GM03348 (cell line): ENCODE measurements at places on chromosomes 1 and 21.

- no peak for DNase-seq
Measured at GRCh38 chr1:46526691-46527291, 24.7 kb downstream of the KNCN start.

DNA sequence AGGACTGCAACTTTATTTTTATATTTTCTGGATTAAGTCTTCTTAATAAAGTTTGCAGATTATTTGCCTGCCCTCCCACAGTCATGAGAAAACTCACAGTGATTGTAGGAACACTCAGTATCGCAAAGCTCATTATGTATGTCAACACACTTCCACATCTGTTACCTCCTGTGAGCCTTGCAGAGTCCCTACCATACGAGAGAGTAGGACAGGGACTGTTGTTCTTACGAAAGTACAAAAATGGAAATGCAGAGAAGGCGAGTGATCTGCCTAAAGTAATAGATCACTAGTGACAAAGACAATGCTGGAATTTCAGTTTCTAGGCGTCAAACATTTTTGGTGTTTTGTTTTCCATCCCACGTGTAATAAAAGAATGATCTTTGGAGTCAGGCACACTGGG is 131.7 kb downstream of the SYT2 start:
- DNase-seq, result no peak

GRCh38 chr1:87176514-87176913 is 152.2 kb upstream of the LMO4 start:
- DNase-seq, result no peak

- no peak for DNase-seq
Measured at GRCh38 chr1:1191734-1192133, 14.7 kb downstream of the TNFRSF18 start.

GRCh38 chr1:155304558-155305063 is 3.4 kb upstream of the PKLR start:
- no peak for DNase-seq

DNA sequence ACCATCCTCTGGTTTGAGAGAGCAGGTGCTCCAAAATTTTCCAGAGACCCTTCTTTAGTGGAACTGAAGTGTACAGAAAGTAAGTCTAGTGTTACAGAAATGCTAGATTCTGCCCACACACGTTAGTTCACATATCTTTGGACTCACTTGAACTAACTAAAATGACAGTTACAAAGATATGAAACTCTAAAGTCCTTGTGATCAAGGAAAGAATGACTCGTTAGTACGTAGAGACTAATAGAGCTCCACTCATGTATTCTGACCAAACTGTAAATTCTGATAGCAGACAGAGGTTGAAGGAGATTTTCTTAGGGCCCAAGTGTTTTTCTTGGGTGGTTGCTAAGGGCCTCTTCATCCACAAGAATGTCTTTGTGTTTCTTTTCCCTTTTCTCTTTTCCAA is 491.5 kb upstream of the B3GALT2 start:
- DNase-seq, result no peak

- DNase-seq, result no peak
Measured at GRCh38 chr1:160414881-160415280, 14.5 kb downstream of the VANGL2 start.

DNA sequence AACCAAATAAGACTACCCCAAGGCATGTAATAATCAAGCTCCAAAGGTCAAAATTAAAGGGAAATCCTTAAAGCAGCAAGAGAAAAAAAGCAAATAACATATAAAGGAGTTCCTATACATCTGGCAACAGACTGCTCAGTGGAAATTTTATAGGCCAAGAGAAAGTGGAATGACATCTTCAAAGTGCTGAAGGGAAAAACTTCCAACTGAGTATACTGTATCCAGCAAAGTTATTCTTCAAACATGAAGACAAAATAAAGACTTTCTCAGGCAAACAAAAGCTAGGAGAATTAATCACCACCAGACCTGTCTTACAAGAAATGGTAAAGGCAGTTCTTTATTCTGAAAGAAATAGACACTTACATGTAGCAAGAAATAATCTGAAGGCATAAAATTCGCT is 45.0 kb upstream of the SLC44A5 start:
- DNase-seq, result no peak

DNA sequence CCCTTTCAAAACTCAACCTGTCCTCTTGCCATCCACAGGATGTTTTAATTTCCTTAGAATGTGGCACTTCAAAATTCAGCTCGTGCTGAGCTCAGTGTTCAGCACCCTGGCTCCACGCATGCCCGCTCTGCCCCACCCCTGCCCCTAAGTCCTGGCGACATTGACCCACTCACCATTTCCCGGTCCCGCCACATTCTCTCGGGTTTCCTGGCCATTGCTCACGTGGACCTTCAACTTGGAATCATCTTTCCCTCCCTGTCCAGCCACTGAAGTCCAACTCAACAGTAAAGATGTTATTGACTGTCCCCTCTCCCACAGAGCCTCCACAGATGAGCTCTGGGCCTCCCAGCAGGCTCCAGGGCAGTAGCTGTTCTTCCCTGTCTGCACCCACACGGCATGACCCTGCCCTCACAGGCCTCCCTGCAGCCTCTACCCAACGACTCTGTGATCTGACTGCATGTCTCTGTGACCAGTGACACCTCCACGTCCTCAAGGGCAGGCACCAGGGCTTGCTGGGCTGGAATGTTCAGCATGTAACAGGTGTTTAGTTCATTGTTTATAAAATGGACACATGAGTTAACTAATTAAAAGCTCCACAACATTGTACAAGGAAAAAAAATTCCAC is 53.8 kb downstream of the ITPKB start:
- no peak for DNase-seq

DNA sequence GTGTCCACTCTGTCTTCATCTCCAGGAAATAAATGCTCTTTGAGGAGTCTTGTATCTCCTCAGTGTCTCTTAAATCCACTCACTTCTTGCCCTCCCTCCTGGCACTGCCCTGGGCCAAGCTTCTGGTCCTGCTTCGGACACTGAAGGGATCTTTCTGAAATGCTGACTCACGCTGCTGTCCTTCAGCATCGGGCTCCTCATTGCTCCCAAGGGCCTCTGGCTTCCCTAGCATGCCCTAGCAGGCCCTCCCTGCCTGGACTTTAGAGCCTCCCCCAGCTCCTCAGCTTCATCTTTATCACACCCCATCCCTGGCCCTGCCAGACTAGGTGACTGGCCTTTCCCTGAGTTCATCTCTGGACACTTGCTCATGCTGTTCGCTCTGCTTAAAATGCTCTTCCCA is 96.6 kb downstream of the FOXD2 start:
- peak; percentile 44 for DNase-seq

DNA sequence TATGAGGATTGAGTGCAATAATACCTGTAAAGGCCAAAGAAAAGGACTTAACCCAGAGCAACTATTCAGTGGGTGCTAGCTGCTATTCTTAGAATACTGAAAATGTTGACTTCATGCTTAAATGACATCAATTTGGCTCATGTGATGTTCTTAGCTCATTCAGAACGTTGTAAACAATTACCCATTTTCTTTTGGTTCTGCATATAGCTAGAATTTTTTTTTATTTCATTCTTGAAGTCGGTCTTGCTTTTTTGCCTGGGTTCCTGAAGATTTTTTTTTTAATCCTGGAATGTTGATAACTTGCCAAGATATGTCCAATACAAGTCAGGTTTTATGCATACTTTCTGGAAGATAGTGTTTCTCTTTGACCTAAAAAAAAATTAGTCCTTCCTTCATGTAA is 772.0 kb downstream of the LTN1 start:
- no peak for DNase-seq

GRCh38 chr1:233361876-233362275 is 34.4 kb downstream of the MAP3K21 start:
- DNase-seq, result peak; percentile 16

DNA sequence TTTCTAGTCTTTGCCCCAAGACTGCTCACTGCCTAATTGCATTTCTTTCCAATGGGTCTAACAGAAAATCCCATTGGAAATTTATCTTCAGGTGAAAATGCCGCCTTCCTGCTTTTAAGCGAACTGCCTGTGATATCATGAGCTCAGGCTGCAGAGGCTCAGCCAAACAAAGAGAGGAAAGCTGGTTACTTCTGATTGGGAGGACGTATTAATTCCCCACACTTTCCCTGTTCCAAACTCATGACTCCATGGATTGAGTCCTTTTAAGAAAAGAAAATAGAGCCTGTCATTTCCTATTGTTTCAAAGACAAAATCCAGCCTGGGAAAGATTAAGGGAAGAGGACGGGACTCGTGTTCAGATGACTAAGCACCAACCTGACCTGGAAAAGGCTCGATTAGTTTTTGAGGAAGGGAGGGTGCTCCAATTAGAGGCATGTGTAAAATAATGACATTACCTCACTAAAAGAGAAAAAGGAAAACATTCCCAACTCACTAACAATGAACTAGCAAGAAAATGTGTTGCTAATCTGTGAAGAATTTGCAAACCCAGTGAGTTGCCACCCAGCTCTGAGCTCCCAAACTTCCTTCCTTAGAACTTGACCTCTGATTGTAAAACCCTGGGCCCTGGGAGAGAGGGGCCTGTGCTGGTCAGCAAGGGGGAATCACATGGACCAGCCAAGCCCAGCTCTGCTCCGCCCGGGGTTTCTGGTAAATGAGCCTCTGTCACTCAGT is 61.2 kb downstream of the TCP10L start:
- peak; percentile 63 for DNase-seq

DNA sequence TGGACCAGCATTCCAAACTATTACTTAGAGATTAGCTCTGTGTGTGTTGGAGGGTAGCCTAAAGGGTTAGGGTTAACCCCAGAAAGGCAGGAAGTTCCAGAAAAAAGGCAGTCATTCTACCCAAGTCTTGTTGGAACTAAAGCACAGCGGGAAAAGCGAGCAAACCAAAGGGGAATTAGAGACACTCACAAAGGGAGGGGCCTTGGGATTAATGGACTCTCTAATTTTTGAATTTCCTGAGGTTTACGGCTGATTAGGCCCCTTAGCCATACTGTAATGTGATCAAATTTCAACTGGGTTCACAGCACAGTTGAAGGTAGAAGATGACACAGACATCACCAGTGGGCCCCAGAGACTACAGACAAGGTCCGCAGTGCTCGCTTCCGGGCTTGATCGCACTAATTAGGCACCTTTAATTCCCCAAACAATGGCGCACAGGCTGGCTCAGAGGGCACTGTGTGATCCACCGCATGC is 28.3 kb downstream of the CAPZB start:
- DNase-seq, result no peak

DNA sequence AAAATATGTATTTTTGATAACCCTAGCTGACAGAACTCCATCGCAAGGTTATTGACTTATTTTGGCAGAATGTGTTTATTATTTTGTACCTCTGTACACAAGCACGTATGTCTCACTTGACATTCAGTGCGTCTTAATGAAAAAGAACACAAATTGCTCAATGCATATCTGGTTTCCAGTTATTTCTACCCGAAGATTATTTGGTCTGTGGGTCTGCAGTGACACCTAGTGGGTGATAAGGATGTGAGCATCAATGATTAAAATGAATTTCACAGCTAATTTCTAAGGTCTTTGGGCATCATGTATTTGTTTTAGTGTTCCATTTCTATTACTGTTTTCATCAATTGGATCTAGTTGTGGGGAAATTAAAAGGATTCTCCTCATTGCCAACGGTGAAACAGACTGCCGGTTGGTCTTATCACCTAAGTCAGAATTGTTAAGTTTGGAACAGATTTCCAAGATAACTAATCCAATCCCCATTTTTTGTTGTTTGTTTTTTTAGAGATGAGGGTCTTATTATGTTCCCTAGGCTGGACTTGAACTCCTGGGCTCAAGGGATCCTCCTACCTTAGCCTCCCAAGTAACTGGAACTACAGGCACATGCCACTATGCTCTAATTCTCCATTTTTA is 13.9 kb downstream of the DDX20 start:
- DNase-seq, result peak; percentile 58
